Activated T-cell treated with anti-CD3 and anti-CD28 coated beads, Interleukin-2, amount 50 U/mL, for 4 hours (primary cell): ENCODE measurements at places on chromosomes 5 and 9. TPM values are rescaled to one million over a fixed set of nuclear protein-coding genes. Genes with fewer than 3 reads are reported as not detected.

GMCL2 gene
- not detected for total RNA-seq

MARCOL gene
- not detected for total RNA-seq

GLDC gene
- total RNA-seq = 3.6 TPM

DNA sequence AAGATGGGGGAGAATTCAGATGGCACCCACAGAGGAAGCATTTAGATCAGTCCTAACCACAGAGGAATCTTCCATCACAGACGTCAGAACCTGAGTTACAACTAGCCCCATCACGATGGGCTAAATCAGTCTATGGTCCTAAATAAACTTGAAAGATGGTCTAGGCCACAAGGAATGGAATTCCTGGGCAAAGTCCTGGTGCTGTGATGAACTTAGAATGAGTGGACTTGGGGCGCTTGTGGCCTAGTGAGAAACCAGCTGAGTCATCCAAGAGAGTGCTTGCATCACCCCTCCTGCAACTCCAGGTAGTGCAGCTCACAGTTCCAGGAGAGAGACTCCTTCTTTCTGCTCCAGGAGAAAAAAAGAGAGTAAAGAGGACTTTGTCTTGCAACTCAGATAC is 722.9 kb upstream of the RGMB start:
- DNase-seq = no peak

- no peak for DNase-seq
Measured at GRCh38 chr5:83576341-83576740, 104.8 kb downstream of the VCAN start.

GRCh38 chr9:100083448-100084127 is 15.2 kb downstream of the ERP44 start:
- DNase-seq = no peak

DNA sequence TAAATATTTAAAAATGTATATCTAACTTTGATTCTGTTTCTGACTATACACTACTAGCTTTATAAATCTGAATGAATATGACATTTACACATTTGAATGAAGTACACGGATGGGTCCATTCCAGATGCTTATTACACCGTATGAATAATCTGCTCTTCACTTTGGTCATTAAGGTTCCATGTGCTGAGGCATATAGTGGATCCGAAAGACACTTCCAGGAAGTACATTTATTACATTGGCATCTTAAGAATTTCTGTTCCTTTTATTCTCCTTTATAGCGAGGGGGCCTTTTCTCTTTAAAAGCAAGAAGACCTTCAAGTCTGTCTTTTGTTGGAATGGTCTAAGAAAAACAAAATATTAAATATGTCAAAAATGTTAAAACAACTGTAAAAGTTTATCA is 147.6 kb downstream of the AUH start:
- DNase-seq = no peak

GRCh38 chr5:60958088-60958487 is 13.1 kb downstream of the NDUFAF2 start:
- DNase-seq = no peak

DNA sequence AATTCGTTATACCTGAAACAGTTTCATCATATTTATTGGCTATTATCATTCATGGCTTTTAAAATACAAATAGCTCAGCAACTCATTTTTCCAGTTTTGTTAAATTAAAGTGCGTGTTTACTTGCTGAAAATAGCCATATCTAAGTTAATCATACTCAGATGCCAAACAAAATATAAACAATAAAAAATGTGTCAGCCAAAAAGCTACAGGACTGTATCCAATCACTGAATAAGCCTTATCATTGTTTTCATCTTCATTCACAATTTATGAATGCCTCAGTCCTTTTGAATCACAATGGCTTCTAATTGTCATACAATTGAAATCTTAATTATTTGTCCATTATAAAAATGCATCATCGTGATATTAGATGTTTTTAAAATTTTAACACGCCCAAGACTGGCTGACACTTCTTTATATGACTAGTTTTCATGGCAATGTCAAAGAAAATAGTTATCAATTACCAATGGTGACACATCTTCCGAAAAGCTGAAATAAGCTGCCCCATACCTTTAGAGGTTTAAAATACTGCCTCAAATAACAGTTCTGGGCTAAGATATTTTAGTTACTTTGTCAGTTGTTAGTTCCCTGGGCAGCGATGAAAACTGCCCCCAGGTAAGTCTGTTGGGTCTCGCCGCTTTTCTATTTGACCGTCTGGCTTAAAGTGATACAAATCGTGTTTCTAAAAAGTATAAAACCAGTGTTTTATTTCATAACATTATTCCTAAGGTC is 1.8 kb downstream of the NFIB start:
- no peak for DNase-seq

DNA sequence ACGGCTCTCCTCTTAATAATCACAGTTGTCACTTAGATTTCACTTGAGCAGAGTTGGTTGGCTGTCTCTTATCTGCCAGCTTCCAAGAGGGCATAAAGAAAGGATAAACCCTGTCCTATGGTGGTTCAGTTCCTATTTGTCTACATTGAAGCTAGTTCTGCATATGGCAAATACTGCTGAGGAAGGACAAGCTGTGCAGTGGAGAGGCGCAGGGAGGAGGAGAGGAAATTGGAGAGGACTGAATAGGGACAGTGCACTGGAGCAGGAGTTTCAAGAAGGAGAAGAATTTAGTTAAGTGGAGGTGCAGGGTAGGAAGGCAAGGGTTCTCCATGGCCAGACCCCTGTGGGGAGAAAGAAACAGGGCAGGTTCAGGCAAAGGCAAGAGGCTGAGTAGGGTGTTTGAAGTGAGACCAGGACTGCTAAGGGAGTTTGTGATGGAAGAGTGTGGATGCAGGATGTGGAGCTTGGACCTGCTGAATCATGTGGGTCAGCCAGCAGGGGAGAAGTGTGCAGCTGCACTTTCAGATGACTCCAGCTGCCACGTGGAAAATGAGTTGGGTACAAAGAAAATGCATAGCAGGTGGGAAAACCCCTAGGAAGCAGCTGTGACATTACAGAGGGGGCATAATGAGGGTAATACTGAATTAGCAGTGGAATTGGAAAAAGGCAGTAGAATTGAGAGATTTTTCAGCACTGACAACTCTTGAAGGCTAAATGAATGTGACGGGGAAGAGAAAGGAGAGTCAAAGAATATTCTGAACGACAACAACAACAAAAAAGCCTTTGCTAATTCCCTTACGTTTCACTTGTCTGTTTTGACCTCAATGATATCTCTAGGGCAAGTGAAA is 66.8 kb downstream of the MAMDC2 start:
- DNase-seq = no peak

DNA sequence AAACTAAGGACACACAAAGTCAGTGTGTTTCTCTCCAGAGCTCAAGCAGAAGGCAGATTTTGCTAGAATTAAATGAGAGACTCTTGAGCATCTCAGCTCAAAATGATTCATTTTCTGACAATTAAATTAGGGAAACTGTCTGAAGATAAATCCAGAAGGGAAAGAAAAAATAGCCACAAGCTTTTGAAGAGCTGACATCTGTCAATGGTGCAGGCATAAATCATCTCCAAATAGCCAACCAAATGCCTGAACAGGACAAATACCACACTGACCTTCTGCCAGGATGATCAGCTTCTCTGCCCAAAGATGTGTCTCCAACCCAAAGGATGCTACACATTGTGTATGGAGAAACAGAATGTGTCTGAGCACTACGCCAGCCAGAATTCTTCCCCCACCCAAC is 199.3 kb downstream of the CTNND2 start:
- DNase-seq = no peak
